ENCODE measurements at places on chromosomes 16 and 17. TPM values are rescaled to one million over a fixed set of nuclear protein-coding genes. Genes with fewer than 3 reads are reported as not detected.

The CBLN1 gene
- 0.18 TPM for polyA plus RNA-seq

DNA sequence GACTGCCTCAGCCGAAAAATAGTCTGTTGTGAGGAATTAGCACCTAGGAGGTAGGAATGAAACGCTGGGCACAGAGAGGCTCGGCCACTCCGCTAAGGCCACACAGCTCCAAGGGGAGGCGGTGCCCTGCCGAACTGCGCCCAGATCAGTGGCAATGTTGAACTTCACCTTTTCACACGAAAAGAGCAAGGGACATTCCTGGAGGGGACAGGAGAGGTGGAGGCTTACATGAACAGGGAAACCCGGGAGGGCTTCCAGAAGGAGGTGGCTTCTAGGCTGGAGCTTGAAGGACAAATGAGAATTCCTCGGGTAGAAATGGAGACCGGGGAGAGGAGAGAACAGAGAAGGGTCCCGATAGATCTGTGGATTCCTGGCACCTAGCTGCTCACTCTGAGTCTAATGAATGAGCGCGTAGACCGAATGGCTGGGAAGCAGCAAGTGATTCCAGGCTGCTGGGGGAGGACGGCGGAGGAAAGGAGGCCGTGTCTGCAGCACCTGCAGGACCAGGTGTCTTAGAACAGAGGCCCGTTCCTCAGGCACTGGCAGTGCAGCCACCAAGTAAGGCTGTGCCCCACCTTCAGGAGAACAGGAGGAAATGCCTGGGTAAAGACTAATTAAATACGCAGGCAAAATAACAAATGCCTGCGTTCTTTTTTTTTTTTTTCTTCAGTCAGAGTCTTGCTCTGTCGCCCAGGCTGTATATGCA is 722 bp upstream of the SLC38A10 start:
- DNase-seq: no peak

The CES4A gene
- polyA plus RNA-seq: 2.9 TPM

DNA sequence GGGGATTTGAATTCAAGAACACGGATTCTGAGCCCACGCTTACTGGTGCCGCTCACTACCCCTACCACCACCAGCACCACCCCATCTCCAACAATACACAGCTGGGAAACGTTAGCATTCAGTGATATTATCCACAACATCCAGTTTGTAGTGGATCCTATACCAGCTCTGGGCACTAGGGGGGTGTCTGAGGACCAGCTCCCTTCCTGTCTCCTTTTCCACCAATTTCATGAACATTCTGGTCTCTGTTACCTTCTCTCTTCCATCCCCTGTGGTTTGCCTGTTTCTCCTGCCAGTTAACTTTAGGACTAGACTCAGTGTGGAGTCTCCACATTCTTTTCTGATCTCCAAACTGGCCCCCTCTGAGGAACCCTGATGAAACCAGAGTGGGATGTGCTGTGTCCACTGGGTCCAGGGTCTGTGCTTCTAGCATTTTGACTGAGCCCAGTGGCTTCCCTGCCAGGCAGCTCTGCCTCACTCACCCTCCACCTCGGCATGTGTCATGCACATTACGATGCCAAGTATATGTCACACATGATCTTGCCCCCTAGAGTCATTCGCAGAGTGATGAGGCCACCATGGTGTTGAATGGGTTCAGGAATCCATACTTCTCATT is 187.0 kb upstream of the CDH13 start:
- DNase-seq: no peak

The TEKT1 gene
- polyA plus RNA-seq: 0.26 TPM

- peak; percentile 84 for DNase-seq
Observed at GRCh38 chr16:55678161-55678821, 22.5 kb downstream of the SLC6A2 start.

DNA sequence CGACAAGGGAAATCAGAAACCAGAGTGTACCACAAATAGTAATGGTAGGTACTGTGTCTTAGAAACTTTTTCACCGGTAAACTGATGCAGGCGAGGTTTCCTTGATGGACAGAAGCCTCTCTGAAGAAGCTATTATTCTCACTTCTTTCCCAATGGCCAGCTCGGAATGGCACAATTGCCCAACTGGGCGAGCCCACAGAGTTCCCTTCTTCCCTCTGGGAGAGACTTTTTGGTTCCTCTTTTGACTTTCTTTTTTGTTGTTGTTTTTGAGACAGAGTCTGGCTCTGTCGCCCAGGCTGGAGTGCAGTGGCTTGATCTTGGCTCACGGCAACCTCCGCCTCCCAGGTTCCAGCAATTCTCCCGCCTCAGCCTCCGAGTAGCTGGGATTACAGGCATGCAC is 16.9 kb downstream of the SLC43A2 start:
- no peak for DNase-seq

The PGP gene
- 13.4 TPM for polyA plus RNA-seq

- no peak for DNase-seq
Observed at GRCh38 chr16:61897657-61898056, 138.6 kb downstream of the CDH8 start.

The VPS25 gene
- polyA plus RNA-seq: 30.5 TPM

The NETO2 gene
- polyA plus RNA-seq: 17.5 TPM

The CDRT15 gene
- polyA plus RNA-seq: 0.64 TPM

- no peak for DNase-seq
Observed at GRCh38 chr17:36197387-36197703, 787 bp upstream of the CCL3L1 start.

- DNase-seq: peak; percentile 93
Observed at GRCh38 chr16:29925781-29926710, at the start of gene KCTD13. KCTD13 (minus strand) TSS chr16:29926226; CDS start chr16:29926033, 193 bp downstream.

DNA sequence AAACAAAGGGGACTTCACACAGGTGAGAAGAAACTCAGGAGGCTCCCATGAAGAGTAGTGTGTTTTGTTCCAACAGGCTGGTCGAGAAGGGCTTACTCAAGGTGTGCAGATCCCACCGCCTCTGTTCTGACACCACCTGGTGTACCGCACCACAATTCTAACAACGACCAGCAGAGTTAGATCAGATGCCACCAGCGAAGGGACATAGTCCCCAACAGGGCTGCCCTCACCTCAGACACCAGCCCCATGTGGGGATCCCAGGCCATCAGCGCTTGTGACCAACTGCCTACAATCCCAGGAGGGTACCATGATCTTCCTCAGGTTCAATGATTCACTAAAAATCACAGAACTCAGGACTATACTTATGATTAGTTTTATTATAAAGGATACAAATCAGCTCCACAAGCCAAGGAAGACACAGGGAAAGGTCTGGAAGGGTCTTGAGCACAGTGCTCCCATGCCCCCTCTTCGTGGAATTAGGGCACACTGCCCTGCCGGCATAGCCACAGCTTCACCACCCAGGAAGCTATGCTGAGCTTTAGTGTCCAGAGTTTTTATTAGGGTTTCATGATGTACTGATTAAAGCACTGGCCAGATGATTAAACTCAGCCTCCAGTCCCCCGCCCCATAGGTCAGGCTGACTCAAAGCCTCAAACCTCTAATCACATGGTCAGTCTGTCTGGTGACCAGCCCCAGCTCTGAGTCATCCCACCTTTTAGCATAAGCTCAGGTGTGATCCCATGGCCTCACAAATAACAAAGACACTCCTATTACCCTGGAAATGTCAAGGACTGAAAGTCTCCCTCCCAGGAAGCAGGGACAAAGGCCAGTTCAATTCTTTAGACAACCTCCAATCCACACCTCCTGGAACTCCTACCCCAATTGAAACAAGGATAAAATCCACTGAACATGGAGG is 26.0 kb downstream of the TRIM25 start:
- DNase-seq: no peak

DNA sequence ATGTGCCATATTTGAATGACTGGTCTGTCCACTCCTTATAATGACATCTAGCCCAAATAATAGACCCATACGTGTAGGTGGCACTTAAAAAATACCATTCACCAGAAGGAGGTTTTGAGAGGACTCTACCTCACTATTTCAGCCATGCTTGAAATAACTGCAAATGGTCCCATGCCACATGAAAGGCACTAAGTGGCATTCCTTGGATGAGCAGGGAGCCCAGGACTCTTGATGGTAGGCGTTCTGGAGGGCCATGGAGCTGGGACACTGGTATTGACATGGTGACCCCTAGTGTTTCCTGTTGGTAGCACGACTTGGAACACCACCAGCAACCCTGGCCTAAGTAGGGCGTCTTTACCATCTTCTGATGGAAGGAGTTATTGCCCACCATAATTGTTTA is 148.7 kb upstream of the ZFHX3 start:
- no peak for DNase-seq

The FASN gene
- polyA plus RNA-seq: 31.5 TPM

- DNase-seq: no peak
Observed at GRCh38 chr16:66134875-66135274, 231.6 kb upstream of the CDH5 start.

The SLC13A2 gene
- not detected for polyA plus RNA-seq

GRCh38 chr17:80295146-80295545 is 34.5 kb downstream of the RNF213 start:
- no peak for DNase-seq

- DNase-seq: no peak
Observed at GRCh38 chr17:80846932-80847331, 144.7 kb upstream of the CHMP6 start.

The ERI2 gene
- 17.9 TPM for polyA plus RNA-seq

The FBXL16 gene
- polyA plus RNA-seq: 0.41 TPM

The SEZ6L2 gene
- 0.87 TPM for polyA plus RNA-seq

DNA sequence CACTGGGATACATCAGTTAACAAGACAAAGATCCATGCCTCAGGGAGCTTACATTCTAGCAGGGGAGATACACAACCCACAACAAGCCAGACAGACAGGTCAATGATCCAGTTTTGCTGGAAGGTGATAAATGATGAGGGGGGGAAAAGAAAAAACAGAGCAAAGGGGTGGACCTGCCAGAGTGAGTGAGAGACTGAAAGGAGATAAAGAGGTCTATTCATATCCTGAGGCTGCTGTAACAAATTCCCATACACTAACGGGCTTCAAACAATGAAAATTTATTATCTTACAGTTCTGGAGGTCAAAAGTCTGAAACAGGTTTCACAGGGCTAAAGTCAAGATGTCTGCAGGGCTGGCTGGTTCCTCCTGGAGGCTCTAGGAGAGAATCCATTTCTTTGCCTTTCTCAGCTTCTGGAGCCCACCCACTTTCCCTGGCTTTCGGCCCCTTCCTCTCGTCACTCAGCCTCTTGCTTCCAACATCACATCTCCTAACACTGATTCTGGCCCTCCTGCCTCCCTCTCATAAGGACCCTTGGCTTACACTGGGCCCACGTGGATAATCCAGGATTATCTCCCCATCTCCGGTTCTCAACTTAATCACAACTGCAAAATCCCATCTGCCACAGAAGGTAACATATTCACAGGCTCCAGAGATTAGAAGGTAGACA is 81.5 kb downstream of the GAS7 start:
- DNase-seq: peak; percentile 56

GRCh38 chr17:3511852-3512504 is 36.2 kb downstream of the ASPA start:
- DNase-seq: no peak

DNA sequence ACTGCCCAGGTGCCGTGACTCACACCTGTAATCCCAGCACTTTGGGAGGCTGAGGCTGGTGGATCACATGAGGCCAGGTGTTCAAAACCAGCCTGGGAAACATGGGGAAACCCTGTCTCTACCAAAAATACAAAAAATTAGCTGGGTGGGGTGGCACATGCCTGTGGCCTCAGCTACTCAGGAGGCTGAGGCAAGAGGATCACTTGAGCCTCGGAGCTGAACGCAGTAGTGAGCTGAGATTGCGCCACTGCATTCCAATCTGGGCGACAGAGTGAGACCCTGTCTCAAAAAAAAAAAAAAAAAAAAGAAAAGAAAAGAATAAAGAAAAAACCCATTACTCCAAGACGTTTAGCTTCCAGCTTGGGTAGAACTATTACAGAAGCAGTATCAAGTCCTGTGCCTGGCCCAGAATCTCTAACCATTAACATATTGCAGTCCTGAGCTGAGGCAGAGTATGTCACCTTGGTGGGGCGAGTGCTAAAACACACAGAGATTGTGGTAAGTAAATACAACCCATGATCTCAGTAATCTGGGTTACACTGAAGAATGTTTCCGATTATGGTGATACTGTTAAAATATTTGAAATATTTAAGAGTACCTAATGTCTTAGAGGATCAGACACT is 23.2 kb upstream of the CFAP20 start:
- no peak for DNase-seq

The SCRN2 gene
- 23.4 TPM for polyA plus RNA-seq

The KRTAP9-8 gene
- polyA plus RNA-seq: not detected

GRCh38 chr17:64291268-64291851 is 28.3 kb upstream of the TEX2 start:
- no peak for DNase-seq

The EFCAB5 gene
- 1.5 TPM for polyA plus RNA-seq

DNA sequence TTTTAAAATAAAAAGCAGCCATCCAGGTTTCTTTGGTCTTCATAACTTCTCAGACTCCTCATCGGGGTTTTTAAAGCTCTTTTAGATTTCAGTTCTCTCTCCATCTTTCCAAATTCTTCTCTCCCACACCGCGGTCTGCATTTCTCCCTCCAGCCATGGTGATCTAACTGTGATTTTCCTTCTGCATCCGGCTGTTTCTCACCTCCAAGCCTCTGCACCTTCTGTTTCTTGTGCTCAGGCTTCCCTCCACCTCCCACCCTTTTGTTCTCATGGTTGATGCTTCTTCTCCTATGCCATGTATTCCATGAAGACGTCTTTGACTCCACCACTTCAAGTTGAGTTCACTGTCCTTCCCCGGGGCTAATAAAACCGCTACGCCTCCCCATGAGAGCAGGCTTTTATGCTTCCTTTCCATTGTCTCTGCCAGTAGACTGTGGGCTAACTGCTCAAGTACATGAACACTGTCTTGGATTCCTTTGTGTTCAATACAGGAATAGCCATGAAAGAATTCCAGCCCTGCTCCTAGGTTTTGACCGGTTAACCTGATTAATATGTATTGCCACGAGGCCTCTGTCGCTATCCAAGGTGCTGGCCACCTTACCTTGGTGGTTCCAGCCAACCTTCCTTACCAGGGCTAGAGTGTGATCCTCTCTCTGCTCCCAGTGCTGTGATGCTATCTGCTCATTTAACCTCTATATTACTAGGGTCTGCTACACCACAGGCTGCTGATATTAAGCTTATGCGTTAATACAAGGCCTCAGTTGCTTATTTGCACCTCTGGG is 625.1 kb downstream of the HS3ST4 start:
- no peak for DNase-seq

The SRCIN1 gene
- polyA plus RNA-seq: 0.96 TPM

The C17orf67 gene
- polyA plus RNA-seq: 2.6 TPM

The HOXB8 gene
- 0.29 TPM for polyA plus RNA-seq

- DNase-seq: no peak
Observed at GRCh38 chr17:74610108-74610507, 13.4 kb downstream of the CD300E start.

DNA sequence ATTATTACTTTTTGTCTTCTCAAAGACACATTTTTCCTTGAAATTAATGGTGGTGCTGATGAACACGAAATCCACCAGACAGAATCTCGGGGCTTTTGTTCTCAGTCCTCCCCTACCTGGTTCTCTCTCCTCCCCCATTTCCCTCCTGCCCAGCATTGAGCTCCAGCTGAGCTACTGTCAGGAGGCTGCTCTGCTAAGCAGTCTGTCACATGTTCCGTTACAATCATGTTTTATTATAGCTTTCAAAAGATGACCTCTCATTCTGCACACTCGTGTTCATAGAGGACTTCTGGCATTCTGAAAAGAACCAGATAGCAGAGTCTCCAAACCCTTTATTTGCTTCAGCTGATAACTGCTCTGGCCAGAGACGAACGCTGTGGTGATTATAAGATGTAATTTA is 732.5 kb upstream of the RBFOX1 start:
- DNase-seq: no peak
